ENCODE measurements at places on chromosomes 1 and 21.

GRCh38 chr1:15068152-15068551 lies 85.4 kb upstream of the TMEM51 start:
- no peak for DNase-seq

- peak; percentile 28 for DNase-seq
These were observed 23.5 kb downstream of the ASB17 start for GRCh38 chr1:75908717-75909152.

DNA sequence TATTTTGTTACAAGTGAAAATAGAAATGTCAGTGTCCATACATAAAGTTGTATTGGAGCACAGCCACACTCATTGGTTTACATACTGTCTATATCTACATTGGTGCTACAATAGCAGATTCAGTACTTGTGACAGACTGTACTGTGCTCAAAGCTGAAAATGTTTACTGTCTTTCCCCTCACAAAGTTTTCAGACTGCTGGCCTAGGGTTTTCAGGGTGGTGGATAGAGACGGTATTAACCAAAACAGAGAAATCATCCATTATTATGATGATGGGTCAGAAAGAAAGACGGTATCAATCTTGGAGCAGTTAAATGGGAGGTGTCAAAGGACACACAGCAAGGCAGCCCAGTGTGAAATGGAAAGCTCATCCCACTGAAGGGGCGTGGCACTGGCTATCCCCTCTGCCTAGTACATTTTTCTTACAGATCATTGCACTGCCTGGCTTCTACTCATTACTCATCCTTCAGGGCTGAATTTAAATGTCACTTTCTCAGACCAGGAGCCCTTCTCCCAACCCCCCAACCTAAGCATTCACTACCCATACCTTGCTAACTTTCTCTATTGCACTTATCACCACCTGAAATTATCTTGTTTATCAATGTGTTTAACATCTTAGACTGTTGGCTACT lies 10.2 kb downstream of the JAK1 start:
- DNase-seq: peak; percentile 37

- DNase-seq: peak; percentile 96
These were observed at the start of gene PBXIP1 for GRCh38 chr1:154955718-154956543. PBXIP1 (minus strand) TSS chr1:154956099; CDS start chr1:154953721, 2,378 bp downstream.

DNA sequence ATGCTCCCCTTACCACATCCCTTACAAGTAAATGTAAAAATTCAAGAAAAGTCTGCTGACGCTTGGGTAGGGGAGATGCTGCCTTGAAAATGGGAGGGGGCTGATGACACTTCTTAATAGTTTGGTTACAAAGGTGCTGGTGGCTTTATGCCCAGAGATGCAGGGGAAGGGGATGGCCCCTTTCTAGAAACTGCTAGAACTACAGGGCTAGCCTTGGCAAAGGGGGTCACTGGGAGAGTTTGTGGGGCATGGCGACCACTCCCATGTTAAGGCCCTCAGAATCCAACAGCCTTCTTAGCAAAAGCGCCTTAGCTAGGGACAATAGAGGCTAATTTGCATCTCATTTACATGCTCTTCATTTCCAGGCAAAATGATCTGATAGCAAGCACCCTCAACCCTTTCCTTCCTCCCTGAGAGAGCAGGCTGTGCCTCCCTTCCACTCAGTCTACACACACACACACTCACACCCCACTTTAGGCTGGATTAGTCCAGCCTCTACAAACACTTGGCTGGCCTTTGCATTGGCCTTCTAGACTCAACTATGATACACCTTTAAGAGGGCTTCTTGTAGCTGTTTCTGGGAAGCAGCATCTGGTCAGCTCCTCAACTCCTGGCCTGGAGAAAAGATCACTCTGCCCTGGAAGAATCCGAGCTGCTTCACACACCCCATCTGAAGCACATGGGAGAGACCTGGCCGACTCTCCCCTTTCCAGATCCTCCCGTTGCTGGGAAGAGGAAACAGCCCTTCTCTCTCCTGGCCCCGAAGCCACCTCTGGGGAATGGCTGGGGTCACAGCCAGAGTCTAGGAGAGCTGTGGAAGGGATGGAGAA lies 1.7 kb downstream of the SEMA6C start:
- DNase-seq: no peak

All from hematopoietic multipotent progenitor cell treated with erythropoietin and hydrocortisone succinate and interleukin-3 and kit ligand, for 8 days (in vitro differentiated cells).